ENCODE measurements at places on chromosomes 7 and 10.
A peak's percentile ranks its signal among the peaks of the same experiment; 100 is the strongest.

DNA sequence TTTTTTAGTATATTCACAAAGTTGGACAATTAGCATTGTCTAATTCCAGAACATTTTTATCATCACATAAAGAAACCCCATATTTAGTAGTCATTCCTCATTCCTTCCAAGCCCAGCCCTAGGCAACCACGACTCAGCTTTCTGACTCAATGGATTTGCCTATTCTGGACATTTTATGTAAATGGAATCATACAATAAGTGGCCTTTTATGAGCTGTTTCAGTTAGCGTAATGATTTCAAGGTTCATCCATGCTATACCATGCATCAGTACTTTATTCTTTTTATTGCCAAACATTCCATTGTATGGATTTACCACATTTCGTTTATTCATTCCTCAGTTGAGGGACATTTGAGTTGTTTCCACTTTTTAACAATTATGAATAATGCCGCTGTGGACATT lies 249.2 kb downstream of the DYNC1I1 start:
- no peak for DNase-seq

- no peak for DNase-seq
Observed at GRCh38 chr7:2488272-2488645, 12.1 kb upstream of the GRIFIN start.

DNA sequence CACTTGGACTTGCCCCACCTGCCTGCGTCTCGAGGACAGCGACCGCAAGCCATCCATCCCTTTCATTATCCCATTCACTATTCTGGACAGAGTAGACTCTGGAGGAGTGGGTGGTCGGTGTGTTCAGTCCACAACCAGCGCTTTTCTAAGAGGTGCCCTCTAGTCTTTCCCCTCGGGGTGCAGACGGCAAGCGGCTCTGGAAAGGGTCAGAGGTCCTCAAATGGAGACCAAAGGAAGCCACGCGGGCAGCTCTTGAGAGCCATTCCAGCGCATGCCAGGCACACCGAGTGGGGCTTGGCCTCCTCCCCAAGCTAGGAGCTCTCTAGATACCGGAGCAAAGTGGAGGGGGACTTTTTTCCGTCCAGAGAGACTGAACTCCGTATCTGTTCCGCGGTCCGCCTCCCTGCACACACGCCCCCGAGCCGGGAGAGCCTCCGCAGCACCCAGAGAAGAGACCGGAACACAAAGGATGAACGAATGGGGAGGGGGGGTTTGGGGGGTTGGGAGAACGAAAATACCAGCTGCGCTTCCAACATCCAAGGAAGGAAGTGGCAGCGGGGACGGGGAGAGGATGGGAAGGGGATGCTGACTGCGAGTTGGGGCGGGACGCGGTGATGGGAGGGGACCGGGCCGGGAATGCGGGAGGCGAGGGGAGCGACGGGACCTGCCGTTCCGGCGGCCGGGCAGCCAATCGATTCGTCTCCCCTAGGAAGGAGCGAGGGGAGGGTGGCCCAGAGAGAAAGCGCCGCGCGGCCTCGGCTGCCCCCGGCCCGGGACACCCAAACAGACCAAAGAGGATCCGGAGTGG lies 515 bp downstream of the GSDME start:
- DNase-seq = peak; percentile 28

DNA sequence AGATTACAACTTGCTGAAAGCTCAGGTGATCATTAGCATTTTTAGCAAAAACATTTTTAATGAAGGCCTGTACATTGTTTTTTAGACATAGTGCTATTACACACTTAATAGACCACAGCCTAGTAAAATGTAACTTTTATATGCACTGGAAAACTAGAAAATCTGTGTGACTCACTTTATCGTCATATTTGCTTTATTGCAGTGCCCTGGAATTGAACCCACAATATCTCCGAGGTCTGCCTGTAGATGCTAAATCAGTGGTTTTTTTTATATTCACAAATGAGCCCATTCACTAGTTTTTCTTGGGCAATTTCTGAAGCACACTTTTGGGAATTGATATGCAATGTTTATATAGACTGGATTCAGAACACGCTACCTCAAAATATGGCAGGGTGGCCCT lies 105.1 kb downstream of the PTPRN2 start:
- no peak for DNase-seq

GRCh38 chr10:56496186-56496486 lies 135.1 kb upstream of the ZWINT start:
- DNase-seq = no peak

DNA sequence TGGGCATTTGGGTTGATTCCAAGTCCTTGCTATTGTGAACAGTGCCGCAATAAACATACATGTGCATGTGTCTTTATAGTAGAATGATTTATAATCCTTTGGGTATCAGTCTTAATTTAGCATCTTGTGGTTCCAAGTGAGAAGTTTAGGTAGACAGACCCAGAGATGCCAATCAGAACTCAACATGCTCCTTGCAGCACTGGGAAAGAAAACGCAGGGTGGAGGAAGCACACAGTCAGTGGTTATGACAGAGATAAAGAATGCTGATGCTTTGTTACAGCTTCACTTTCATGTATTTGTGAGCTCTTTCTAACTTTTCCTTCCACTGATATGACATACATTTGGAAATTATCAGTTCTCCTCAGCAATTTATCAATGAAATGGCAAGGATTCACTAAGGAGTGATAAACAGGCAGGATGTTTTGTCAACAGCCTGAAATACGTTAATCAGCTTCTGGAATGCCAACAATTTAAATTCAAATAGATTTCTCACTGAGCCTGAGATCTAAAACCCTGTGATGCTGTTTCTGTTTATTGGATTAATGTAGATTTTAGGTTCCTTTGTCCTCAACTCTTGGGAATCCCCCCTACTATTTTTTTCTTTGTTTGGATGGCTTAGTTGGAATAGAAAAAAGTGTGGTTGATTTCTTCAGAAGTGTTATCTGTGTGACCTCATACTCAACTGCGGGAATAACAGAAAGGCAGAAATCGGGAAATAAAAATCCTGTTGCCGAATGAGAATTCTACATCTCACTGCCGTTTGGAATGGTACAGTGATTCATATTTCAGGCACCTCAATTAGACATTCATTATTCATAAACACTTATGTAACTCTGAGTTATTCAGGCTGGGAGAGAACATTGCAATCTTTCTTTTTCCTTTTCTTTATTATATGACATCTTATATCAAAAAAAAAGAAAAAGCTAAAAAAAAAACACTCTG lies 675.0 kb downstream of the CNTNAP2 start:
- no peak for DNase-seq

DNA sequence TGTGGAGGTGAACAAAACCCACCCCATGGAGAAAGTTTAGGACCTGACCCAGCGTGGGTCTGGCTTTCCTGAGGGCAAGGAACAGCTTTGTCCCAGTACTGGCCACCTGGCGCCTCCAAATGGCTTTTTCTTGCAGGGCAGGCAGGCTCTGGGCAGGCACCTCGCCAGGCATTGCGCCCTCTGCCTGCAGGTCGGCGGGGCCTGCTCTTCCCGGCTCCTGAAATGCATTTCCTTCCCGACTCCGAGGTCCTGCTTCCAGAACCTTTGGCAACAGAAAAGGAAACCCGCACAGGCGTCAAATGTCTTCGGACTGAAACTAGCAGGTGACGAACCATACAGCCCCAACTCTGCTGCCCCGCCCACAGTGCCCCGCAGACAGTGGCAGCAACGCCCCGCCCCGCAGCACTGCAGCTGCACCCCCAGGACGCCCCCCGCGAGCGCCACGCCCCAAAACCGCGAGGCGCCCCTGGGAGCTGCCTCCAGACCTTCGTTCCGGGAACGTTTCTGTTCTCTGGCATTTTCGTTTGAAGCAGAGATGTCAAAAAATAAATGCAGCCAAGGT lies 65.5 kb downstream of the C10orf143 start:
- DNase-seq = no peak

GRCh38 chr10:36492590-36493515 lies 632.5 kb upstream of the ANKRD30A start:
- no peak for DNase-seq

DNA sequence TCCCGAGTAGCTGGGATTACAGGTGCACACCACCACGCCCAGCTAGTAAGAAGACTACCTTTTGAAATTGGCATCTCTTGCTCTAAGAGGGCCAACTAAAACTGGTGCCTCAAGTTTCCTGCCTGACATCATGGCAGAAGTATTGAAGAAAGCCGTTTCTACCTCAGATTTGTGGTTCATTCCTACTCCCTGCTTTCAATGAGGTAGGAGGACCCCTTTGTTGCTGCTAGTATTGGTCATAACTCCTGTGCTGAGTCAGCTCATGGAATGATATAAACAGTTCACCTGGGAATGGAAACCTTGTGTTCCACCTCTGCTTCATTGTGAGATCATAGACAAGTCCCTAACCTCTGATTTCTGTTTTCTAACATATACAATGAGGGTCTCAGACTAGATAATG lies 82.8 kb downstream of the CDK6 start:
- no peak for DNase-seq

GRCh38 chr7:76073335-76073990 lies 25.6 kb downstream of the MDH2 start:
- no peak for DNase-seq

DNA sequence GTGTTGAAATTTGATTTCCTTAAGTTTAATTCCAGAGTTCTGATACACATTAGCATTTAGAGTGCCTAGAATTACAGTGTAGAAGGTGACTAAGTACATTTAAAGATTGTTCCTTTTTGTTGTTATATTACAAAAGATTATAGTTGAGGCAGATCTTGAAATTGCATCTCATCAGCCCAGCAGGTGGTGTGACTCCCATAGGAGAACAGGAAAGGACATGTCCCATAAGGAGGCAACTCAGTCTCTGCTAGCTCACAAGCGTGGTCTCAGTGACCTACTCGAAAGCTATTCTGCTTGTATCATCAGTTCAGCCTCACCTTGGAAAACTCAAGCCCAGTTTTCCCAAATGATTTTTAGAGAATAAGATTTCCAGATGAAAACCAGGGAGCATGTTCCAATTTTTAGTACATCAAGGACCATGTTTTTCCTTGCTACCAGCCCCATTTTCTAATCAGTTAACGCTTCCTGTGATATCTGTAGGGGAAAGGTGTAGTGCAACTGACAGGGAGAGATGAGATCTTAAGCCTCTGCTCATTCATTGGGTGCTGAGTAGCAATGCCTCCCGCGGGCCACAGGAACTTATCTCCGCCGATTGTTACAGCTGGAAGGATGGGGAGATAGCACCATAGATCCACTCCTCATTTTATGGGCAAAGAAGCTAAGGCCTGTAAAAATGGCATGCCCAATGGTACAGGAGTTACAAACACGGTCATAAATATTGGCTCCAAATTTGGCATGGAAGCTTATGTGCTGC lies 1.1 kb upstream of the GNAI1 start:
- DNase-seq = no peak

- no peak for DNase-seq
Observed at GRCh38 chr10:47246406-47247147, 53.4 kb upstream of the GDF10 start.

DNA sequence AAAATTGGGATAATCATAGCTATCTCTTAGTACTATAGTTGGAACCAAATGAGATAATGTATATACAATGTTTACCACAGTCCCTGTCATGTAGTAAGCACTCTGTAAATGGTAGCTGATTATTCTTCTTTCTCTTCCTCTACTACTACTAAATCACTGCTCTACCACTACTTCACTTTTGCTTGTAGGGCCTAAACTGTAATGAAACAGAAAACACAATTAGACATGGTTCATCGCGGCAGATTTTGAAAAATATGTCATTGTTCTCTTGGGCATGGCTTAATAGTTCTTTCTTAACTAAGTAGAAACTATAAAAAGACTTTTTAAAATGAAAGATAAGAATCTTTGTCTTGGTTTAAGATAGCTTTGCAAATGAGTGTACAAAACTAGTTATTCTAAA lies 34.9 kb downstream of the R3HCC1L start:
- DNase-seq = no peak

DNA sequence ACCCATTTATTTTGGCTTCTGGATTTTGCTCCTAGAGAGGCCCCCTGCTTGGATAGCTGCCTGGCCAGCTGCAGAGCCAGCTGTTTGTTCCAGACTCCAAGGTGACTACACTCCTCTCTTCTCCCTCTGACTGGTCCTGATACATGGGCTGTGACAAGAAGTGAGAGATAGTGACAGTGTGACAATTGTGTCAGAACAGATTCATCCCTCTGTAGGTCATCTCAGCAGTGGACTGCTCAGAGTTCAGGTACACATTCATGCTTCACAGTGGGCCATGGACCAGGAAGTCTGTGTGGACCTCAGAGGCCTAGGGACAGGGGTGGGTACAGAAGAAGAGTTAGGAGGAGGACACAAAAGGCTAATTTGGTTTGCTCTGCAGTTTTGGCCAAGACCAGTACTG lies 188.2 kb upstream of the MKLN1 start:
- DNase-seq = no peak

DNA sequence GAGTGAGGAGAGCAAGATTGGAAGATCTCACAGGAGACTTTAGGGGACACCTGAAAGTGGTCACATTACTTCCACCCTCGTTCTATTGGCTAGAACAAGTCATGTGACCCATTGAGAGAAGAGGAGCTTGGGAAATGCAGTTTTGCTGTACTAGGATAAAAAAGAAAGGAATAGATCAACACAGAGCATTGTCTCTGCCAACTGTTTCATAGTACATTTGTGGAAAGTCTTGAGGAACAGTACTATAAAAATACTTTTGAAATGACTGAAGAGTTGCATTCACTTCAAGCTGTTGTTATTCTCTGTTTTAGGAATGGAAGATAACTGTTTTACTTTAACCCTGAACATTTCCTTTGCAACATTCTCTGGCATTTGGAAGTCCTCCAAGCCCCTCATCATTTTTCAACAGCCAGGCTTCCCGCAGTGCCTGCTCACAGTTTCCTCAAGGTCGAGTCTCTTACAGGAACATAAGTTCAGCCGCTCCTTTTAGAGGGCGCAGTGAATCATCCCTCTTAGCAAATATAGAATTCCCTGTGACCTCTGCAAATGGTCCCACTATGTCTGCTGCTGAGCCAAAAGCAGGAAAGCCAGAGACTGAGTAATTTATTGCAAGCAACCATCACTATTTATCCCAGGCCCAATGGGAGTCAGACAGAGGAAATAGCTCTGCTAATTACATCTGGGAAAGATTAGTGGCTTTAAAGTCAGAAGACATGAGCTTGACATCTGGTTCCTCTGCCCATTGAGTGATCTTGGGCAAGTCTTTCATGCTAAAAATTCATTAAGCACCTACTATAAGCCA lies 40.7 kb downstream of the MRPL32 start:
- DNase-seq = no peak
